Activated CD4-positive, alpha-beta T cell treated with anti-CD3 and anti-CD28 coated beads for 4 hours (primary cell): ENCODE measurements at places on chromosomes 6 and 20.
A peak's percentile ranks its signal among the peaks of the same experiment; 100 is the strongest.

DNA sequence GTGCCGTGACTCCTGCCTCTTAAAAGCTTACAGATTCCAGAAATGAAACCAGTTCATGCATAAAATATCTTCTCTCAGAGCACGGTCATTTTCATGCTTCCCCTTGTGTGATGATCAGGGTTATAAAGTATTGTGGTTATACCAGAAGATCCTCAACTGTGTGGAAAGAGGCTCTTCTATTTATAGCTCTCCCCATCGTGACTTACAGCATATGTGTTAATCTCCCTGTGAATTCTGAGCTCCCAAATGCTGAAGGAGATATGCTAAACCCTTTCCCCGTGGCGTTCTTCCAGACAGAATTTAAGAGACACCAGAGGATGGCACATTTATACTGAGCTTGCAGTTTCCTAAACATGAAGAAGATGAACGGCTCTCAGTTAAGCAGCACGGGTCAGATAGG, 158.8 kb downstream of the CDH26 start:
- no peak for DNase-seq

GRCh38 chr6:33886673-33887144, 82.9 kb upstream of the MLN start:
- DNase-seq = no peak

- no peak for DNase-seq
Observed at GRCh38 chr20:48181261-48181935, 396.1 kb upstream of the SULF2 start.

DNA sequence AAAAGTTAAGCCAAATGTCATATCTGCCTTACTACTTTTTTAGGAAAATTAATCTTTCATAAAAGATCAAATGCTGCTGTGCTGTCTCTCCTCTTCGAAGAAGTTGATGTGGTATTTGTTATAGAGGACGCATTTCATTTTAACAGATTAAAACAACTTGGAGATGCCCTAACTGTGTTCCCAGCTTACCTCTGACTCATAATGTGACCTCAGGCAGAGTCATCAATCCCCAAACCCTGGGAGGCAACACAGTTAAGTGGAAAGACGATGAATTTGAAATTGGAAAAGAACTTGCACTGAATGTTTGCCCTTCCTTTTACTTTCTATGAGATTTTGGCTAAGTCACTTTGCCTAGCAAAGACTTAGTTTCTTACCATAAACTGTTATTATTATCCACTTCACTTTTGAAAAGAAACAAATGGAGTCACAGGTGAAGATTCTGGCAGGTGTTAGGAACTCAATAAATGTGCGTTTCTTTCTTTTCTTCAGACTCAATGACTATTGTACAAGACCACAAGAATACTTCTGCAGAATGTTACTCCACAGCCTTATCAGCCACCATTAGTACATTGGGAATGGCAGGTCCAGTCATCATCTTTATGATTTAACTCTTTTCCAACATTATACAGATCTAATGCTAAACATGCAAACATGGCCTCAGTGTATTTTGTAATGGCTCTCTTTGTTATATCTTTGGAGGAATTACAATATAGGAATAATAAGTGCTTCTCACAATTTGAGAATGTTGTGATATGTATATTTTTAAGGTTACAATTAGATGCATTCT, 102.6 kb downstream of the COL21A1 start:
- DNase-seq = no peak

GRCh38 chr6:122676146-122676545, 65.9 kb downstream of the PKIB start:
- no peak for DNase-seq

DNA sequence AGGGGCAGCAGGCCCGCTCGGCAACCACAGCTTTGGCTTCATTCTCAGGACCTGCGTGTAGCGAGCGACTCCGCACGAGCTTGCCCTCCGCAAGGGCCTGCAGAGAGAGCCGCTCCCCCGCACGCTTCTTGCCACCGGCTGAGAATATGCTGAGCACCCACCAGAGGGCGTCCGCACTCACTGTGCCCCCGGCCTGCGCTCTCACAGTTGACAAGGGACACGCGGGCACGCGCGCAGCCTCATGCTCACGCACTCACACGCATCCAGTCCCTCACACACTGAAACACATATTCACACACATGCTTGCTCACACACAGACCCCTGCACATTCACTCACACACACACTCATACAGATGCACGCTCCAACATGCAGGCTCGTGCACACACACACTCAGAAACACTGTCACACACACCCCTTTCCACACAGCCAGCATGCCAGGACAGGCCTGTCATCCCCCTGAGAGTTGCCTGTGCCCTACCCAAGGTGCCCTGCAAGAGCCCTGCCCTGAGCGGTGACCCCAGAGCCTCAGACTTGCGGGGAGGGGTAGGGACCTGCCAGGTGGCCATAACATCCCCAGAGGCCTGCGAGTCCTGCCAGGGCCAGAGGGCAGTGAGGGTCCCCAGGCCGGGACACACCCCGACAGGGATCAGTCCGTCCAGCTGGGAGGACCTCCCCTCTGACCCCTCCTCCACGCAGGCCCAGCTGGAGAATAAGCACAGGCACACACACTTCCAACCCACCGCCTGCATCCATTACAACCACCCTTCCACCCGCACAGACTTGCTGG, 174.1 kb downstream of the BMP7 start:
- DNase-seq = peak; percentile 37

GRCh38 chr6:46440141-46440540, 51.1 kb downstream of the RCAN2 start:
- DNase-seq = no peak

GRCh38 chr6:56849896-56850295, 105.0 kb upstream of the BEND6 start:
- no peak for DNase-seq

DNA sequence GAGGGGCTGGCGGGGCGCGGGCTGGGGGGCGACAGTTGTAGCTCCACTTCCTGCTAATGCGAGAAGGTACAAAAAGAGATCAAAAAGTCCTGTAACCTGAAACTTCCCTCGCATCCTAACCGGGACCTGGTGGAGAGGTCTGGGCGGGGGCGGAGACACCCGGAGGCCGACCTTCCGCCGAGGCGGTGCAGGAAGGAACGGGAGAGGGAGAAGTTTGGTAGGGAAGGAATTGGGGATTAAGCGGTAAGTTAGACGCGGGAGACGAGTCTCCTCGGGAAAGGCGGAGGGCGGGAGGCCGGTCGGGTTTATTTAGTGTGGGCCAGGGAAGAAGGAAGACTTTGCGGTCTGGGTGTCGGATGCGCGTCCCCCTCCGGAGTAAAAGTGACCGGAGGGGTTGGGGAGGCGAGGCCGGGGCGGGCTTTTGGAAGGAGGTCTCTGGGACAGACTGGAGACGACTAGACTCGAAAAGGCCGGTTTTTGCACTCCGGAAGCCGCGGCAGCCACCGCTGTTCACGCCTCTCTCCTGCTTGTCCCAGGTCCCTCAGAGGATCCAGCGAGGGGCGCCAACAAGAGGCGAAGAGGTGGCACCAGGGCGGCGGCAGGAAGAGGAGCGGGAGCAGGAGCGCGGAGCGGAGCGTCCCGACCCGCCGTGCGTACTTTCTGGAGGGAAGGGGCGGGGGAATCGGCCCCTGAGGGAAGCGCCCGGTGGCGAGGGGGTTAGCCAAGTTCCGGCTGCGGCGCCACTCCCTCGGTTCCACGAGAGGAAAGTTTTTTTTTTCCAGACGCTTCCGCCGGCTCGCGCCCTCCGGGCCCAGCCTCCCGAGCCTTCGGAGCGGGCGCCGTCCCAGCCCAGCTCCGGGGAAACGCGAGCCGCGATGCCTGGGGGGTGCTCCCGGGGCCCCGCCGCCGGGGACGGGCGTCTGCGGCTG, 734 bp downstream of the TPBG start:
- no peak for DNase-seq

GRCh38 chr6:158798311-158798710, 20.9 kb downstream of the EZR start:
- no peak for DNase-seq

GRCh38 chr20:61718361-61719005, 347.2 kb downstream of the TAF4 start:
- no peak for DNase-seq

GRCh38 chr6:42280966-42281533, 63.4 kb upstream of the MRPS10 start:
- no peak for DNase-seq

GRCh38 chr20:35329435-35330139, 37.4 kb upstream of the FAM83C start:
- peak; percentile 14 for DNase-seq

DNA sequence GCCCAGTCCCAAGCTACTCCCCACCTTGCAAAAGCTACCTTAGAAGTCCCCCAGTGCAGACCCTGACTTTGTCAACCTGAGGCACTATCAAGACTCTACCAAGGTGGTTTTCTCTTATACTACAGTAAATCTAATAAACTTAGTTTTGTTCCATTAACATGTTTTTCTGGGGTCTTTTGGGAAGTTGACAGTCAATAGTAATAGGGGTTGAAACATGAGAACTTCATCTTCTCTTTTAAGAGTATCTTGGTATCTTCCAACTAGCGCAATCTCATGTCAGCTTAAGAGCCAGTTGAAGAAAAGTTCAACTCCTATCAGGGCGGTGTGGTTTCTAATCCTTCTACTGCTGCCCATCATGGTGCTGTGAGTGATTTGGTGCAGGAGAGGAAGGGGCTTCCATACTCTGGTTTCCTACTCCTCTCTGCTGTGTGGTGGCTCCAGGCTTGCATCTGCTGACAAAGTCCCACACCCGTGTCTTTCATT, 164.2 kb downstream of the FOXA2 start:
- DNase-seq = no peak

GRCh38 chr6:167700199-167700598, 126.5 kb upstream of the AFDN start:
- no peak for DNase-seq

DNA sequence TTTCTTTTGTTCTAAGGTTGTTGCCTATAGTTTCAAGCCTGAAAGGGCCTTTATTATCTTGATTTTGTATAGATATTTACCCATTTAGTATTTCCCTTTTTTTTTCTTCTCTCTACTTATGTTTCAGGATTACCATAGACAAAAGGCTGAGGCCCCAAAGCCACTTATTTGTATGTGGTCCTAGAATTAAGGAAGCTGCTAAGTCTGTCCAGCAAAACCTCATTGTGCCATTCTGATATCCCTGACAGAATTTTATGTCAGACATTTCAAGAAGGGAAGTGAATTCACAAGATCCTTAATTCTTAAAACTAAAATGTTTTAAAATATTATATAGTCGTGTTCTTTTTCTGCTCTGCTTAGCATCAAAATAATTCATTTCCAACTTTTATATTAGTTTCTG, 6.9 kb downstream of the HAO1 start:
- DNase-seq = no peak

- DNase-seq = no peak
Observed at GRCh38 chr20:25623225-25623735, 534 bp downstream of the NANP start.

GRCh38 chr20:723756-724155, 44.5 kb downstream of the SLC52A3 start:
- DNase-seq = no peak

DNA sequence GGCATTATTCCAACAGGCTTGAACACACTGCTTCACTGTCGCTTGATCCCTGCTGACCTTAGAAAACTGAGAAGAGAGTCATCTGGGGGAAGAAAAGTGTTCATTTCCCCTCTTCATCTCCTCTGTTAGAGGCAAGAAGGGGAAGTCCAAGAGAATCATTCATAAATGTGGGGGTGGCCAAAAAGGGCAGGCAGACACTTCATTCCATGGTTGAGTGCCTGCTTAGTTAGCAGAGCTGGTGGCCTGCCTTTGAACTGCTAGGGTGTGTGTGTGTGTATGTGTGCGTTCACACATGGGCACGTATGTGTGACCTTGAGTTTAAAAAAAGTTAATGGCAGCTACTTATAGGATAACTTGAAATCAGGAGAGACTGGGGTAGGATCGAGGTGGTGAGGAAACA, 39.4 kb upstream of the RFPL4B start:
- no peak for DNase-seq

GRCh38 chr20:59062081-59062480, 19.5 kb upstream of the PRELID3B start:
- DNase-seq = no peak

DNA sequence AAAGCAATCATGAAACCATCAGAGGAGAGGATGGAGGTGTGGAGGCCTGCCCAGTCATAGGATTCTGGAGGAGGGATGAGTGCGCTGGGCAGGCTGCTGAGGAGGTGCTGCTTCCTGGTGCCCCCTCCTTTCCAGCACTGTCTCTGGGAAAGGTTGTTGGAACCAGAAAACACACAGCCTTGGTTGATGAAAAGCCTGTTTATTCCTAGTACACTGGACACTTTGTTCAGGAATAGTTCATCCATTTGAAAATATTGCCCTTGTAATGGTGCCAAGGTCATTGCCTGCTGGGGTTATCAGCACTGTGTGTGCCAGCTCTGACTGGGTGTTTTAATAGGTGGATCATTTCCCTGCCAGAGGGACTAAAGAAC, 83.7 kb upstream of the ARMC2 start:
- DNase-seq = no peak
